ENCODE measurements at places on chromosomes 5 and 9.

- no peak for DNase-seq
These were observed 30.0 kb upstream of the ANKH start for GRCh38 chr5:14901462-14902051.

- no peak for DNase-seq
These were observed 29.8 kb upstream of the PPARGC1B start for GRCh38 chr5:149700347-149700746.

- DNase-seq: no peak
These were observed 832.2 kb downstream of the DTWD2 start for GRCh38 chr5:118156181-118156580.

DNA sequence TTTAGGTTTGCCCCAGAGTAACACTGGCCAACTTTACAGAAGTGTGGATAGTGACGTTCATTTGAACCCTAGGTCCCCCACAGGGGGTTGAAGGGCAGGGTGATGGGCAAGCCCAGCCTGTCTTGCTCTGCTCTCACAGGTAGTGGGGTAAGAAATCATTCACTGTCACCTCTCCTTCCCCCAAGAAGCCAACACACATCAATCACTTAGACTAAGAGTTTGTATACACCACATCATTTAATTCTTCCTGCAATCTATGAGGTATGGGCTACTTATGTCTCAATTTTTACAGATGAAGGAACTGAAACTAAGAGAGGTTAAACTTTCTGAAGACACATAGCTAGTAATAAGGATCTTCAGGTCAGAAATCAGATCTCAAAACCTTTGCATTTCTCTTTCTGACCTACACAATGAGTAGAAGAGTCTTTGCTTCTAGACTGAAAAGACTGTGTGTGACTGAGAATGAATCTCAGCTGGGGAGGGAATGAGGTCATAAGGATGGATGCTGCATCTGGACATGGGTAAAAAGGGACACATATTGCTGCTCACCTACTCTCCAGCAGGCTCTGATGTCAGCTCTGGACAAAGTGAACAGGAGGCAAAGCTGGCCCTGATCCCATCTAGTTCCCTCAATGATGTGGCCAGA, 81.0 kb upstream of the EQTN start:
- DNase-seq: peak; percentile 71

DNA sequence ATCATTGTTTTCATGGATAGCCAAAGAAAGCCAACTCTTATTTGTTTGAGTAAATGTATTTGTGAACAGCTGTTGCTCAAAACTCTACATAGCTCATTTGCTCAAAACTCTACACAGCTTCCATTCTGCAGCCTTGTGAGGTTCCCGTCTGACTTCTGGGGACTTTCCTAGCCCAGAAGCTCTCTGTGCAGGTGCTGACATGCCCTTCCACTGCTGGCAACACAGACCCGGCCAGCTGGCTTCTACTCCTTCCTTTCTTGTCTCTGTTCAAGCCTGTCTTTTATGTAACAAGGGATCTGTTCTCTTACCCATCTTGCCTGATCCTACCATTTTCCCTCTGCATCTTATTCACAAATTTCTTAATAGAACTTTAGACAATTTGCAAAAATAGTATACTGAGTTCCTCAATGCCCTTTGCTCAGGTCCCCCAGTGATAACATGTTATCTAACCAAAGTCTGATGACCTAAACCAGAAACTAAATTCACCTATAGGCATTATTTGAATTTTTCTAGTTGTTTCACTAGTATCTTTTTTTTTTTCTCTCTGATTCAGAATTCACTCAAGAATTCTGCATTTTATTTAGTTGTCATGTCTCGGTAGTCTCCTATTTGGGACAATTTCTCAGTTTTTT, 556.5 kb upstream of the SEMA6A start:
- peak; percentile 45 for DNase-seq

DNA sequence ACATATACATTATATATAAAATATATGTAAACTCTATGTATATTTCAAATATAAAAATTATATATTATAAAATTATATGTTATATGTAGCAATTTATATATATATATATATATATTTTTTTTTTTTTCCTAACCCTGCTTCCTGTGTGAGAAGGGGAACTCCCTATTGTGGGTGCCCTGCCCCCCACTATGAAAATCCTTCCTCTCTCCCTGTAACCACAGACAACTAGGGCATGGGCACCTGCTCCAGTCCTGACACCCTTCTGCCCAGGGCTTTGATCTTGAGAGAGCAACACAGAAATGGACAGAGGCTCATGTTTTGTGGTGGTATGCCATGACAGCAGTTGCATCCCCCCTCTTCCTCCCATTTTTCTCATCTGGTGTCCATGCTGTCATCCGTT, 148.7 kb upstream of the IL12B start:
- no peak for DNase-seq

DNA sequence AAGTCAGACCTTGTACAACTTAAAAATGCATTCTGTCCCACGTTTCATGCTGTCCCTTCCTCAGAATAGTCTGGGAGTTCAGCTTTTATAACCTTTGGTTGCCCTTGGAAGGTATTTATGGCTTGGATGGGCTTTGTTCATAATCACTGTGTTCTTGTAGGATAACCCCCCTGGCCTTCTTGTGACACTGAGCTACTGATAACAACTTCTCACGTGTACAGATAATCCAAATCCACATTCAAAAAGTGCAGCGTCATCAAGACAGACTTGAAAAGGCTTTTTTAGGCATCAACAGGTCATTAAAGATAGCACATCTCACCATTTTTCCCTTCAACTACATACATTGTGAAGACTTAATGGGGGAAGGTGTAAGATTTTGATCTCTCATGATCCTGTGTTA, 42.0 kb downstream of the SLC1A3 start:
- no peak for DNase-seq

GRCh38 chr5:112013660-112014059, 256.7 kb upstream of the NREP start:
- no peak for DNase-seq

GRCh38 chr5:126810596-126811380, 33.9 kb downstream of the LMNB1 start:
- no peak for DNase-seq

DNA sequence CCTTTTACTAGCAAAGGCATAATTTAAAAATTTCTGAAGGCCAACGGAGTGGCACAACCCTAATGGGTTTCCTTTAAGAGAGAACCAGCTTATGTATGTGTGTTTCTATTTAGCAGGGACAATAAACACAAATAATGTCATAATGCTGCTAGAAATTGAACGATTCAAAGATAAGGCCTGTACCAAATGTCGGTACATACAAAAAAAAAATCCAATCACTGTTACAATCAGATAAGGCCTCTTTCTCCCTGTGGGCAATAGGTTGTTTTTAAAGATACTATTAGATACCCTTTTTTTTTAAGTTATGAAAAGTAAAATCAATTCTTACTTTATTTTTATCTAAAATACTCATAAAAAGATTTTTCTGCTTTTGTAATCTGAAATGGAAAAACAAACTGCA, 821.0 kb downstream of the PRELID2 start:
- no peak for DNase-seq

DNA sequence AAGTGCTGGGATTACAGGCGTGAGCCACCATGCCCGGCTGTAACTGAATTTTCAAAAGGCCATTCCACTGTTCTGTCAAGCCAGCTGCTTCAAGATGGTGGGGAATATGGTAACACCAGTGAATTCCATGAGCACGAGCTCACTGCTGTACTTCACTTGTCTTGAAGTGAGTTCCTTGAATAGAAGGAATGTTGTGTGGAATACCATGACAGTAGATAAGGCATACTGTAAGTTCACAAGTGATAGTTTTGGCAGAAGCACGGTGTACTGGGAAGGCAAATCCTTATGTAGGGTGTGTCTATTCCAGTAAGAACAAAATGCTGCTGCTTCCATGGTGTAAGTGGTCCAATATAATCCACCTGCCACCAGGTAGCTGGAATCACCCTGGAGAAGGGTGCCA, 6.6 kb upstream of the PRXL2C start:
- no peak for DNase-seq

All from GM12864 (cell line).